ENCODE measurements at places on chromosomes 5 and 9.

DNA sequence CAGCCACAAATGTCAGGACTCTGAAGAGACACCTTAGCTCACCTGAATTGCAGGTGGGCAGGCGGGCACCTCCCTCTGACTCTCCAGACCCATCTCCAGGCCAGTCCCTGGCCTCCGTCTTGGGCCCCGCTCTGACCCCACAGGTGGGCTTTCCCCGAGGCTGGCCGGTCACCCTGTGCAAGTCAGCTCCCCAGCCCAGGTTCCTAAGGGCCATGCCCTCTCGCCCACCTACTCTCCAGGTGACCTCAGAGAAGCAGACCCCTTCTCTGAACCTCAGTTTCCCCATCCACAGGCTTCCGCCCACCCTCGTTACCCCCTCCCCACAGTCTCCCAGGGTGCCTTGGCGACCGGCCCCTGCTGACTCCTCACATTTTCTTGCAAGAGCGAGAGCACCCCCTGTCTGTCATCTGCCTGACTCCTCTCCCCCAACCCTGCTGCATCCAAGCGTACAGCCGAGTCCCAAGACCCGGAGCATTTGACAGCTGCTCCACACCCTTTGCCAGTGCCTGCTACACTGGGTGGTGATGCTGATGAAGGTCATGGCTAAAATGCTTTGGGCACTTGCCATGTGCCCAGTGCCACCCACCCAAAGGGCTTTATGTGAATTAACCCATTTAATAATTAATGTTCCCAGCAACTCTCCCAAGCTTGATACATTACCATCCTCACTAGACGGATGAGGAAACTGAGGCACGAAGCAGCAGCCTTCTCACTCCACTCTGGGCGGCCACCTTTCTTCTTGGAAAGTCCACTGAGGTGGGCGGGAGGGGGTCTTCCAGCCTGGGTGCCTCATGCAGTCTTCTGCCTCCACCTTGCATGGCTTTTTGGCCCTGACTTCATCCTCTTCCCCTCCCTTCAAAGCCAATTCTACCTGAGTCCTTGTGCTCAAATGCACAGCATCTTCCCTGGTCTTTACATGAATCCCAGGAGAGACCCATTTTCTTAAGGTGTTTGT, 51.1 kb upstream of the ORM1 start:
- DNase-seq: no peak

DNA sequence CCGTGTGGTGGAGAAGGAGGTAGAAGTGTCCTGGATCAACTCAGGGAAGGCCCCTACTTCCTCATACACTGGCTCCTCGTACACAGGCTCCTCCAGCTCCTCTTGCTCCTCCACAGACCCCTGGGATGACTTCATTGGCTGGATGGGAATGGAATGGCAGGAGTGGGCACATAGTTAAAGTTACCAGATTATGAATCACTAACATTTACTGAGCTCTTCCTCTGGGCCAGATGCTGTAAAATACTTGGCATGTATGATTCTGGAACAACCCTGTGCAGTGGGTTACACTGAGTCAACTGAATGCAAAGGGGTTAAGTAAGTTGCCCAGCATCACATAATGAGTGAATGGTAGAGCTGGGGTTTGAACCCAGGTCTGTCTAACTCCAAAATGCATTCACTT, 3.1 kb upstream of the FCHSD1 start:
- DNase-seq: no peak

DNA sequence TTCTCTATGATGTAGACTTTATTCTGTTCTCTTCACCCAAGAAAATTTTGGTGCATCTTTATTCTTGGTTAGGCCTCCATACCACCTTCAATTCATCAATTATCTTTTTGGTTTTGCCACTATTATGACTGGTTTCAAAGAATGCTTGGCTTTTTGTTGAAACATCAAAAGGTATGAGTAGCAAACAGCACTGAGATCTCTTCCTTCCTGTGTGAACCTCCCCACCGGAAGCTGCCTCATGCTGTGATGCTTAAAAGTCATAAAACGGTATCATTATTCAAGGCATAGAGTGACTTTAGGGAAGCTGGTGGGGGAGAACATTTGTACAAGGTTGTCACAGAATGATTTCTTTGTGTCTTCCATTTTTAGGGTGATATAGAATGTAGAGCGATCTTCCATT, 70.6 kb downstream of the IQGAP2 start:
- peak; percentile 24 for DNase-seq

- no peak for DNase-seq
Observed at GRCh38 chr5:116388564-116389258, 185.9 kb downstream of the SEMA6A start.

DNA sequence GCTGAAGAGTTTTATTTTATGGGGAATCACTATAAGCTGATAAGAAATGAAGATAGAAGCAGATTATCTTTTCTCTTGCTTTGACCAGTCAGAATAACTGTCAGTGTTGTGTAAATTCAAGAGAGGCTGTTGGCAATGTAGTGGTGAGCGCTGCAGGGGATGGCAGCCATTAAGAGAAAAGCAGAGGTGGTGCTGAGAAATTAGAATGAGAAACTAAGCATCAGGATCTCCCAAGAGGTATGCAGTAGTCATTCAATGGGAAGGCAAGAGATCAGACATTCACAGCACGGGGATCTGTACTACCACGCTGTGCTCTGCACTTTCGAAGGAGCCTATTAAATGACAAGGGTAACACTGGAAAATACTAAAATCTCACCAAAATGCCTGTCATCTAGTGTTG, 768.5 kb upstream of the ACO1 start:
- DNase-seq: no peak

- DNase-seq: no peak
Observed at GRCh38 chr5:175381130-175381529, 62.9 kb downstream of the DRD1 start.

GRCh38 chr9:124001458-124001799, 10.1 kb upstream of the LHX2 start:
- no peak for DNase-seq
